ENCODE measurements at places on chromosomes 12 and 14. TPM values are rescaled to one million over a fixed set of nuclear protein-coding genes. Genes with fewer than 3 reads are reported as not detected.

GRCh38 chr12:62749586-62749985, 185.4 kb downstream of the PPM1H start:
- peaks cover 6% of the 10 kb centered on the region for H3K4me1 ChIP-seq
- no peak overlapping the region for H3K4me3 ChIP-seq
- no peak overlapping the region for H3K27ac ChIP-seq
- no peaks in the 10 kb centered on the region for H3K27me3 ChIP-seq
- no peaks in the 10 kb centered on the region for H3K36me3 ChIP-seq

- no peak overlapping the region for H3K27ac ChIP-seq
- no peak for DNase-seq
- no peak overlapping the region for H3K4me3 ChIP-seq
- peaks cover 38% of the 10 kb centered on the region for H3K4me1 ChIP-seq
These were observed 383.4 kb downstream of the KCNH5 start for GRCh38 chr14:62661818-62662217.

GRCh38 chr14:36524874-36525745, 5.1 kb upstream of the NKX2-1 start:
- H3K27me3 ChIP-seq = peaks cover 100% of the 10 kb centered on the region
- no peak overlapping the region for H3K27ac ChIP-seq

- H3K27me3 ChIP-seq = no peaks in the 10 kb centered on the region
- H3K4me3 ChIP-seq = no peak overlapping the region
- H3K36me3 ChIP-seq = no peaks in the 10 kb centered on the region
- H3K4me1 ChIP-seq = no peaks in the 10 kb centered on the region
These were observed 23.1 kb downstream of the AMN start for GRCh38 chr14:102945346-102946130.

GRCh38 chr14:39555749-39556148, 123.5 kb upstream of the FBXO33 start:
- no peak overlapping the region for H3K27ac ChIP-seq
- H3K4me1 ChIP-seq = no peaks in the 10 kb centered on the region
- no peaks in the 10 kb centered on the region for H3K36me3 ChIP-seq
- no peak for DNase-seq
- no peak overlapping the region for H3K4me3 ChIP-seq
- no peaks in the 10 kb centered on the region for H3K27me3 ChIP-seq

Gene DNAI7
- 1.1 TPM for total RNA-seq

DNA sequence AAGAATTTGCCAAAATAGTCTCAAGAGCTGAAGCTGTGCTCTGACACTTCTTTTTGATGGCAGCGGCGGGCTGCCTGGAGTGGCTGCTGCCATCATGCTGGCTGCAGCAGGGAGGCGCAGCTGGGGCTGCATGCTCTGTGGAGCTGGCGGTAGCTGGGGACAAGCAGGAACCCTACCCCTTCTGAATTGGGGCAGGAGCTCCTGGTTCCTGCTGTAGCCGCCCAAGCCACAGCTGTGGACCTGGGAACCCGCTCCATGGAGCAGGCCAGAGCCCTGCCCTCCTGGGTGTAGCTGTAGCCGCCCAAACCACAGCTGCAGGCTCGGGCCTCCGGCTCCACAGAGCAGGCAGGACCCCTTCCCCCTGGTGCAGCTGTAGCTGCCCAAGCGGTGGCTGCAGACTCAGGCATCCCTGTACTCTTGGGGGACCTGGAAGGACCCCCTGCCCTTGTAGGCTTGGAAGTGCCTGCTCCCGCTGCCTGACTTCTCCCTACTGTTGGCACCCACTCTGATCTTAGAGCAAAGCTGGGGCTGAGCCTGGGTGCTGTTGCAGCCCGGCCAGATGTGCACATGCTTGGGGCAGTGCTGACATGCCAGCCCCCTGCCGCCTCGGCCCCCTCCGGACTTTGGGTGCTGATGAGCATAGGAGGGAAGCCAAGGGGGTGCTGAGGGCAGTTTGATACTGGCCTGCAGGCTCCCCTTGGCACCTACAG, 33.3 kb downstream of the APAF1 start:
- H3K27ac ChIP-seq = no peak overlapping the region
- no peaks in the 10 kb centered on the region for H3K27me3 ChIP-seq
- H3K36me3 ChIP-seq = peaks cover 19% of the 10 kb centered on the region
- H3K4me3 ChIP-seq = no peak overlapping the region

Gene STON2
- 25.0 TPM for total RNA-seq

- H3K27me3 ChIP-seq = no peaks in the 10 kb centered on the region
- no peak overlapping the region for H3K4me3 ChIP-seq
- H3K36me3 ChIP-seq = no peaks in the 10 kb centered on the region
These were observed 20.3 kb downstream of the BCL2L14 start for GRCh38 chr12:12091071-12091470.

DNA sequence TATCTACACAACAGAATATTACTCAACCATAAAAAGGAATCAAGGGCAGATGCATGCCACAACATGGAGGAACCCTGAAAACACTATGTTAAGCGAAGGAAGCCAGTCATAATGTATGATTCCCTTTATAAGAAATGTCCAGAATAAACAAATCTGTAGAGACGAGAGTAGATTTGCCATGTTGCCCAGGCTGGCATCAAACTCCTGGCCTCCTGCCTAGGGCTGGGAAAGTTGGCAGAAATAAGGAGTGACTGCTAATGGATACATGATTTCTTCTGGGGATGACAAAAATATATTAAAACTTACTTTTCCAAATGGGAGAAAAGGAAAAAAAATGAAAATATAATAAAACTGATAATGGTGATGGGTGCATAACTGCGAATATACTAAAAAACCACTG, 10.9 kb downstream of the CLIP1 start:
- no peak overlapping the region for H3K27ac ChIP-seq
- no peaks in the 10 kb centered on the region for H3K36me3 ChIP-seq
- no peaks in the 10 kb centered on the region for H3K4me1 ChIP-seq
- no peaks in the 10 kb centered on the region for H3K27me3 ChIP-seq
- H3K4me3 ChIP-seq = no peak overlapping the region
- no peak for DNase-seq

Gene BRMS1L
- total RNA-seq = 12.0 TPM

Gene FGF23
- 0.58 TPM for total RNA-seq

DNA sequence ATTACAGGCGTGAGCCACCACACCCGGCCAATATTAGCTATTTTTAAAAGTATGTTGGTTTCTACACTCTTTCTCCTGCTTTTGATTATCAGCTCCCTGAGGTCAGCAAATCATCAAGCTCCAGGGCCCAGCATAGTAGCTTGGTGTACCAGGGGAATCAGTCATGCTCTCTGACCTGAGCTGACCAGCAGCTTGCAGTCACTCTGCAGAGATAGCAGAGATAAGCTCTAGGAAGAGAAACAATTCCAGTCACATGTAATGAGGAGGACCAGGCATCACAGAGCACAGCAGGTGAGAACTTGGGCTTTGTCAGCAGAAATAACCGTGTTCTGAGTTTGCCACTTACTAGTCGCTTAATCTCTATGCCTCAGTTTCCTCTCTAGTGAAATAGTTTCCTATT, 8.5 kb downstream of the PLEKHD1 start:
- H3K27ac ChIP-seq = no peak overlapping the region
- DNase-seq = no peak
- H3K36me3 ChIP-seq = no peaks in the 10 kb centered on the region
- peaks cover 2% of the 10 kb centered on the region for H3K4me1 ChIP-seq

Gene SARNP
- total RNA-seq = 266 TPM

GRCh38 chr14:87772854-87773253, 220.1 kb downstream of the GALC start:
- peaks cover 11% of the 10 kb centered on the region for H3K4me1 ChIP-seq
- DNase-seq = no peak
- H3K27ac ChIP-seq = no peak overlapping the region
- H3K27me3 ChIP-seq = no peaks in the 10 kb centered on the region

DNA sequence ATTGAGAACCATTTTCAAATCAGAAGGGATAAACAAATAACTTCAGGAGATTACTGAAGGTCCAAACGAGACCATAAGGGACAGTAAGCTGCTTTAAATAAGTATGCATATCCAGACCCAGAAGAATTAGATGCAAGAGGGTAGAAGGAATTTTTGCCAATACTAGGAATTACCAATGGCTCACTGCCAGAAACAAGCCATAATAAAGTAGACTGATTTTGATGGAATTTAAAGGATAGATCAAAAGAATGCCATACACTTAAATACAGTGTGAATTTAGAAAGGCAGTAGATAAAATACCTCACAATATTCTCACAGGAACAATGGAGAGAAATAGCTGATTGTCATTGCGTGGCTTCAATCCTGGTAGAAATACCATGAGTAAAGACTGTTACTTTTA, 5.3 kb downstream of the ANKS1B start:
- H3K4me3 ChIP-seq = no peak overlapping the region
- H3K4me1 ChIP-seq = no peaks in the 10 kb centered on the region
- peaks cover 24% of the 10 kb centered on the region for H3K27me3 ChIP-seq
- no peak for DNase-seq
- no peak overlapping the region for H3K27ac ChIP-seq
- H3K36me3 ChIP-seq = no peaks in the 10 kb centered on the region

Gene SALL2
- 263 TPM for total RNA-seq

DNA sequence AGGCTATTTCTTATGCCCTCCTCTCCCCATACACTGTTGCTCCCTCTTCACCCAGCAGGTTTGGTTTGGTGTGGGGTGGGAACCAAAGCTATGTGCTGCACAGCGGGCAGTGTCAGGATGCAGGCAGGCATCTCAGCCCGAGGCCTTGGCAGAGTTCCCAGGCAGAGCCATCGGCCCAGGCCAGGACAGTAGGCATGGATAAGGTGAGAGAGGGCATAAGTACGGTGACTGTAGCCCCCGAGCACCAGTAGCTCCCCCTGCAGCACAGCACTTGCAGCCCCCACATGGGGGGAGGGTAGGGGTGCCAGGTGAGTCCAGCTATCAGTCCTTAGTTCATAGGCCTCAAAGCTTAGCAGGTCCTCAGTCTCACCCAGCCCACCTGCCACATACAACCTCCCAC, 7.2 kb downstream of the KLHL33 start:
- H3K36me3 ChIP-seq = no peaks in the 10 kb centered on the region
- no peaks in the 10 kb centered on the region for H3K27me3 ChIP-seq
- H3K27ac ChIP-seq = no peak overlapping the region
- H3K4me1 ChIP-seq = no peaks in the 10 kb centered on the region

Gene SMCO2
- total RNA-seq = not detected

DNA sequence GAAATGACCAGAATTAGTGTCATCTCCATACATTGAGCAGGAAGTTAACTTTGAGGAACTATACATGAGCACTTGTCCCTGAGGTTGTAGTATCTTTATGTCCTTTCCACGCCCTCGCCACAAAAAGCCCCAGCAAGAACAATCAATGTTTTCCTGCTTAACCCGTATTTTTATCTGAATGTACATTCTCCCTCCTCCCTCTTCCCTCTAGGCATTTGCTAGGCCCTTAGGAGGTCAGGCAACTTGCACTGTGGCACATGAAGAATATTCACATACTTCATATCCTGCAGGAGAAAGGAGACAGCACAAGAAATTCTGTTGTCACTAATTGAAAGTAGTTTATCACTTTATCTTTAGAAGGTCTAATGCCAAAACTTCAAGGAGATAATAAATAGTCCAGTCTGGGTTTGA, 18.1 kb upstream of the DUSP6 start:
- no peak for DNase-seq
- no peaks in the 10 kb centered on the region for H3K27me3 ChIP-seq
- no peak overlapping the region for H3K4me3 ChIP-seq
- no peaks in the 10 kb centered on the region for H3K36me3 ChIP-seq
- no peak overlapping the region for H3K27ac ChIP-seq

DNA sequence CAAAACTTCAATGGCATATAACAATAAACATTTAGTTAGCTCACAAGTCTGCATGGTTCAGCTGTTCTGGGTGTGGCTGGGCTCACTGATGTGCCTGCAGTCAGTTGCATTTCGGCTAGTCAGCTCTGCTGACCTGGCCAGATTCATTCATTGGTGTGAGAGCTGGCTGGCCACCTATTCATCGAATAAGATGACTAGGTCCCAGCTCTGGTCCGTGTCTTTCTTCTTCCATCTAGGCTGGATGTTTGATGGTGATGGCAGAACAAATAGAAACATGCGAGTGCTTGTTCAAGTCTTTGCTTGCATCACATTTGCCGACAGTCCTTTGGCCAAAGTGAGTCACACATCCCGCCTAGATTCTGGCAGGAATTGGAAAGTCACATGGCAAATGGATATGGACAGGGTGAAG, 203.3 kb upstream of the CRY1 start:
- no peak for DNase-seq
- H3K27ac ChIP-seq = no peak overlapping the region
- no peaks in the 10 kb centered on the region for H3K27me3 ChIP-seq

Gene CYP46A1
- total RNA-seq = 0.77 TPM

GRCh38 chr14:57274551-57274950, 5.8 kb downstream of the AP5M1 start:
- H3K36me3 ChIP-seq = peaks cover 18% of the 10 kb centered on the region
- no peaks in the 10 kb centered on the region for H3K27me3 ChIP-seq
- H3K4me3 ChIP-seq = no peak overlapping the region
- H3K27ac ChIP-seq = no peak overlapping the region
- H3K4me1 ChIP-seq = peaks cover 14% of the 10 kb centered on the region
- DNase-seq = no peak

- no peak overlapping the region for H3K27ac ChIP-seq
- H3K36me3 ChIP-seq = no peaks in the 10 kb centered on the region
- no peaks in the 10 kb centered on the region for H3K27me3 ChIP-seq
- no peak overlapping the region for H3K4me3 ChIP-seq
- H3K4me1 ChIP-seq = no peaks in the 10 kb centered on the region
- no peak for DNase-seq
These were observed 80.4 kb upstream of the TRHDE start for GRCh38 chr12:72191761-72192160.

DNA sequence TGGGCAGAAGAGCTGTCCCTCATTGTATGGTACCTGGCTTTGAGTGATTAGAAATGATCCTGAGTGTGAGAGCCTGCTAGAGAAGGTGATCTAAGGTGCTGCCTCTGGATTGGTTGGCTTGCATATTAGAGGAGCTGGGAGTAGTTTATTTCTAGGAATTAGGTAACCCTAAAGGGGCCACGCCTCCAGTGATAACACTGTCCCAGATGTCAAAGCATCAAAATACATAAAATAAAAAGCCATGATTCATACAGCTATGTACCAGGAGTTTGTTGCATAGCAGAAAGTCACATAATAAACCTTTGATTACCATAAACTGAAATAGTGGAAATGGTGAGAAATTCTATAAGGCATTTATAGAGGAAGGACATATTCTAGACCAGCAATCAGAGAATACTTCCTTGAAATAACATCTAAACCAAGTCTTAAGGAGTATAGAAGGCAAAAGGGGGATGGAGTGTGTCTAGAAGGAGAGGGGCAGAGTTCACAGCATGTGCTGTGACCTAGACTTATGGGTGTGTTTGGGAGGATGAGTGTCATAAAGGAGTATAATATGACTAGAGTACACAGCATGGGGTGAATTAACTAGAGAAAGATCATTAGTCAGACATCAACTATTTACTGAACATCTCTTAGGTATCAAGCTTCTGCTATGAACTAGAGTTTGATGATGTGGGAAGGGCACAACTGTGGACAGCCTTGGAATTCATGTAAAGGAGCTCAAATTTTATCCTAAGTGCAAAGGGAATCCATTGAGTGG, 686.4 kb downstream of the GALC start:
- no peaks in the 10 kb centered on the region for H3K4me1 ChIP-seq
- no peaks in the 10 kb centered on the region for H3K27me3 ChIP-seq
- H3K36me3 ChIP-seq = no peaks in the 10 kb centered on the region
- DNase-seq = no peak
- no peak overlapping the region for H3K27ac ChIP-seq
- no peak overlapping the region for H3K4me3 ChIP-seq

Data from neural progenitor cell (in vitro differentiated cells).